ENCODE measurements at places on chromosomes 5 and 9.

- DNase-seq = no peak
Observed at GRCh38 chr5:134275822-134276221, 49.9 kb upstream of the PPP2CA start.

DNA sequence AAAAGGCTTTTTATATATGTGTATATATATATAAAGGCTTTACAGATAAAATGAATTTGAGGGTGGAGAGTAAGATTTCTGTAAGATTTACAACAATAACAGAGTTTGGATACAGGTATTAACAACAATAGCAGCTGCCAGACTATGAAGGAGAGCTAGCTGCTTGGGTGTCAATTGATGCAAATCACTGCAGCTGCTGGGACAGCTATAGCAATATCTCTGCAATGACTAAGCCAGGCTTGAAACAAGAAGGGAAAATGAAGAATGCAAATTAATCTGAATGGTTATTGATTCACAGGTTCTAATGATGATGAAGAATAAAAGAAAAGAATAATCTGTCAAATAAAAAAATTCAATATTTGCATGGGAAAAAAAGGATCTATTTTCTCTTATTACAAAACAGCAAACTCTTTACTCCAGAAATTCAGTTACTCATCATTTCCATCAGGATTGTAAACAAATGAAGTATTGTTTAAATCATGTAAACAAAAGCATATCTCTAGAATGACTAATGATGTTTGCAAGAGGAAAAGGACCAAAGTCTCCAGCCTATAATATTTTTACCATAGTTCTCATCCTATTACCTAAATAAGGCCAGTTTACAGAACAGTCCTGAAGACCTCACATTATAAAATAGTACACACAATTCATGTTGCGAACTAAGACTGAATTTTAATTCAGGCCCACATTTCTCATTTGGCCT, 219.0 kb downstream of the HTR1A start:
- DNase-seq = no peak

DNA sequence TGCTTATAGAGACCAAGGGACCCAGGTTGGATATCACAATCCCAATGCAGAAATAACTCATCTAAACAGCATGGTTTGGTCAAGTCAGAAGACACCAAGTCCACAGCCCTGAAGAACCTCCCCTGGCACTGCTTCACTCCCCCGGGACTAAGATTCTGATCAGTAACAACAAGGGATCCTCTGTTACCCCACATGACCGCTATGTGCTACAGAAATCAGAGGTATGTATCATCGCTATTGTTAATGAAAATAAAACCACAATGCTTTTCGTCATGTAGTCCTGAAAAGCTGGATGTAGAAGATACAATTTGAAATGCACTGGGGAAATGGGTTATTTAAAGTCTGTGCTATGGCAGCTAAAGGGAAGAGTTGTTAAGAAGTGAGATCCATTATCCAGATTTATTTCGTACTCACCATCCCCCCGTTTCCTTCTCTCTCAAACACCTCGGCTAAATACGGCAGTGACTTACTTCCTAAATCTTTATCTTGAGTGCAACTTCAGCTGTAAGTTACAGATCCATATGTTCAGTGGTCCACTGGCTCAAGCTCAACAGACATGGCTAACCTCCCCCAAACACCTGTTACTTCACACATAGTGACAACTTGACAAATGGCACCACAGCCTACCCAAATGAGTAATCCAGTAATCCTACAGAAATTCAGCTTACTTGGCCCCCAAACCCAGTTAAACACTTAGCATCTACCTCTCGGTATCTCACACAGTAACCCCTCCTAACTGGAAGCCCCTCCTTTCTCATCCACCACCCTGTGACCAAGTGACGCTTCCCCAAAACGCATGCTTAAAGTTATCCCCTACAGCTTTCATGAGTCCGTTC, 129.2 kb downstream of the MYO10 start:
- DNase-seq = no peak

DNA sequence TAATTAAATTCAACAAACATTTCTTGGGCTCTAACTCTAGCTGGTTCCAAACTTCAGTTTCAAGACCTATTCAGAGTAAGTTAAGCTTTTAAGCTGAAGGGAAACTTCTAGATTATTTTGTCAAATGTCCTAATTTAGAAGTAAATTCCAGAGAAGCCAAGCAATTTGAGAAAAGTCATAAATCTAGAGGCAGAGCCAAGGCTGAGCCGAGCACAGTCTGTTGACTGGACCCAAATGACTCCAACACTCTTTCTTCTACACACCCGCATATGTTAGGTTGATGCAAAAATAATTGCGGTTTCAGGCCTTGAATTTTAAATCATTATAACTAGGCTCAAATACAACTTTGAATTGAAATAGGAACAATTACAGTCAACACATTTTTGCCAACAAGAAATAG, 319.7 kb downstream of the NFIB start:
- no peak for DNase-seq

All from activated CD4-positive, alpha-beta T cell treated with anti-CD3 and anti-CD28 coated beads, Interleukin-10, Interleukin-2, amounts not matched to agents 100 ng/mL and 50 ng/mL, durations not matched to agents 16 hours and 8 hours (primary cell).